ENCODE measurements at places on chromosomes 2 and 18. TPM values are rescaled to one million over a fixed set of nuclear protein-coding genes. Genes with fewer than 3 reads are reported as not detected.

DNA sequence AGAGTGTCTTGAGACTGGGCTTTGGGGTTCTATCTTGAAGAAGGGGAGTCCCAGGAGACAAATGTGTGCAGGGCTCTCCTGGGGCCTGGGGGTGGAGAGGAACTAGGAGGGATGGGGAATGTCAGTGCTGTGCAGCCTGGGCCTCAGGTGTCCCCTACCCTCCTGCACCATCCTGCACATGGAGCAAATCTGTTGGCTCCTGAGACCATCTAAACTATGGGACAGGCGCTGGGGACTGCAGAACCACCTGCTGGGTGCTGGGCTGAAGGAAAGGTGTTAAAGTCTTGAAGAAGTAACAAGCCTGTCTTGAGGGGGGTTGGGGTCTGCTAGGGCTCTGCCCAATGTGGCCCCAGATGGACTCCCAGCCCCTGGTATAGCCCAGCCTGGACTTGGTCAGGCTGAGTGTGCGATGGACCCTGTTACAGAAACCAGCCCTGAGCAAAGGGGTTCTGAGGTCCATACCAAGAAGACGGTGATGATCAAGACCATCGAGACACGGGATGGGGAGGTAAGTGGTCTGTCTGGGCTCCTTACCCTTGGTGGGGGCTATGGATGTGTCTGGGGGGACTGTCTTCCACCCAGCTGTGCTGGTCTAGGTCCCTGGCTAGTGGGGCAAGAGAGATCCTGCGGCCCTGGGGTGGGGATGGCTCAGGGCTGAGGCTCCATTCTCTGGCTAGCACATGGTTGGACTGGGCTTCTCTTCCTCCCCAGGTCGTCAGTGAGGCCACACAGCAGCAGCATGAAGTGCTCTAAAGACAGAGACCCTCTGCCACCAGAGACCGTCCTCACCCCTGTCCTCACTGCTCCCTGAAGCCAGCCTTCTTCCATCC is 7.3 kb downstream of the DES start:
- H3K4me1 ChIP-seq, result no peaks in the 10 kb centered on the region
- H3K27ac ChIP-seq, result peak overlapping the region; percentile 75
- peaks cover 22% of the 10 kb centered on the region for H3K36me3 ChIP-seq

- no peak for DNase-seq
- H3K36me3 ChIP-seq, result no peaks in the 10 kb centered on the region
- H3K27me3 ChIP-seq, result peaks cover 8% of the 10 kb centered on the region
- no peak overlapping the region for H3K4me3 ChIP-seq
Observed at GRCh38 chr18:37385846-37386778, 179.5 kb downstream of the CELF4 start.

DNA sequence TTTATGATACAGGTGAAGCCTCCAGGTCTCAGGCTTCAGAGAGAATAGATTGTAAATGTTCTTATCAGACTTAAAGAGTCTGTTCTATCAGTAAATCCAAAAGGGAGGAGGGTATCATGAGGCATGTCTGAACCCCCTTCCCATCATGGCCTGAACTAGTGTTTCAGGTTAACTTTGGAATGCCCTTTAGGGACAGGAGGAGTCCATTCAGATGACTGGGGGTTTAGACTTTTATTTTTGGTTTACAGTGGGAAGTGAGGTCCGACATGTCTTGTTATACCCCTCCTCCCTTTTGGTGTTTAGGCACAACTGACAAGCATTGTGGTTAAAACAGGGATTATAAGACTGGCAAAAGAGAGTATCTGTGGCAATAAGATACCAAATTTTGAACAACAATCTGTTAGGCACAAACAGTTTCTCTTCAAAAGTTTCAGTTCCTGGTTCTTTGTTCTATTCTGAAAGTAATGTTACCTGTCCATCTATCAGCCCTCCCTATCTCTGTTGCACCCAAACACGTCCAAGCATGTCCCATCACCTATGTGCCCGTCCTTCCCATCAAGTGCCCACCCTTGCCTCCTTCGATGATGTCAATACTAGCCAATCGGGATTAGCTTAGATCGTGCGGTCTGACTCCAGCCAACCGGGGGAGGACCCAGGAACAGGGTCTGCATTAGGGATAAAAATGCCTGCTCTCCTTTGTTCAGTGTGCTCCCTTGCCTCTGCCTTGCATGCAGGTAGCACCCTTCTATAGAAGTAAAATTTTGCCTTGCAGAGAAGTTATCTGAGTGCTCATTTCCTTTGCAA is 16.4 kb downstream of the TCF23 start:
- H3K27ac ChIP-seq, result no peak overlapping the region
- H3K27me3 ChIP-seq, result no peaks in the 10 kb centered on the region
- peaks cover 7% of the 10 kb centered on the region for H3K4me1 ChIP-seq

GRCh38 chr2:218582076-218582475 is 13.4 kb downstream of the CNOT9 start:
- peaks cover 67% of the 10 kb centered on the region for H3K36me3 ChIP-seq
- no peak overlapping the region for H3K27ac ChIP-seq
- no peak overlapping the region for H3K4me3 ChIP-seq
- no peaks in the 10 kb centered on the region for H3K27me3 ChIP-seq

- H3K27ac ChIP-seq, result no peak overlapping the region
- no peaks in the 10 kb centered on the region for H3K4me1 ChIP-seq
- H3K4me3 ChIP-seq, result no peak overlapping the region
- H3K36me3 ChIP-seq, result no peaks in the 10 kb centered on the region
- H3K27me3 ChIP-seq, result no peaks in the 10 kb centered on the region
- DNase-seq, result no peak
Observed at GRCh38 chr2:153404792-153405191, 73.8 kb downstream of the RPRM start.

SDC1 gene
- total RNA-seq, result 57.5 TPM

TBR1 gene
- not detected for total RNA-seq

GNLY gene
- total RNA-seq, result 5.8 TPM

IL1R1 gene
- 17.5 TPM for total RNA-seq

SKOR2 gene
- total RNA-seq, result not detected

DSC2 gene
- 4.6 TPM for total RNA-seq

All from stomach (tissue), 19 donors.